ENCODE measurements at places on chromosomes 13 and 19.

- DNase-seq = peak; percentile 55
Observed at GRCh38 chr19:48913114-48913889, 13.2 kb downstream of the NUCB1 start.

- DNase-seq = no peak
Observed at GRCh38 chr19:39160889-39161672, 35.5 kb downstream of the PAK4 start.

GRCh38 chr13:71759651-71760511 is 107.1 kb downstream of the DACH1 start:
- DNase-seq = peak; percentile 84

GRCh38 chr19:19697589-19697988 is 28.9 kb downstream of the ZNF101 start:
- no peak for DNase-seq

GRCh38 chr13:44668688-44669087 is 92.6 kb upstream of the TSC22D1 start:
- DNase-seq = no peak

- DNase-seq = peak; percentile 29
Observed at GRCh38 chr19:46728693-46729339, 11.9 kb upstream of the PRKD2 start.

GRCh38 chr19:39363901-39364457 is 21.8 kb downstream of the SAMD4B start:
- no peak for DNase-seq

DNA sequence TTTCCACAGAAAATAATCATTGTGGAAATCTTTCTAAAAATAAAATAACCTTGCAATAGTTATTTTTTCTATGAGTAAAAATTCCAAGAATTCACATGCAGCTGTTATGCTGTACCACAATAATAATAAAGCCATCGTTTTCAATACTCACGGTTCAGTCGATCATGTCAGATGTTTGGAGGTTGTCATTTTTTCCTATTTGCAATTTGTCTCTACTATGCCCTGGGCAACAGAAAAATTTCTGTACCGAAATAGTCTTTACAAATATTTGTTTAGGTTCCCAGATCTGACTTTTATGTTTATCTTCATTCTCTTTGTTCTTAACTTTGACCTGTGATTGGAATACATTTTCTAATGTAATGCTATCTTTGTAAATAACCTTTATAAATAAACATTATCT is 79.7 kb downstream of the ESD start:
- peak; percentile 1 for DNase-seq

DNA sequence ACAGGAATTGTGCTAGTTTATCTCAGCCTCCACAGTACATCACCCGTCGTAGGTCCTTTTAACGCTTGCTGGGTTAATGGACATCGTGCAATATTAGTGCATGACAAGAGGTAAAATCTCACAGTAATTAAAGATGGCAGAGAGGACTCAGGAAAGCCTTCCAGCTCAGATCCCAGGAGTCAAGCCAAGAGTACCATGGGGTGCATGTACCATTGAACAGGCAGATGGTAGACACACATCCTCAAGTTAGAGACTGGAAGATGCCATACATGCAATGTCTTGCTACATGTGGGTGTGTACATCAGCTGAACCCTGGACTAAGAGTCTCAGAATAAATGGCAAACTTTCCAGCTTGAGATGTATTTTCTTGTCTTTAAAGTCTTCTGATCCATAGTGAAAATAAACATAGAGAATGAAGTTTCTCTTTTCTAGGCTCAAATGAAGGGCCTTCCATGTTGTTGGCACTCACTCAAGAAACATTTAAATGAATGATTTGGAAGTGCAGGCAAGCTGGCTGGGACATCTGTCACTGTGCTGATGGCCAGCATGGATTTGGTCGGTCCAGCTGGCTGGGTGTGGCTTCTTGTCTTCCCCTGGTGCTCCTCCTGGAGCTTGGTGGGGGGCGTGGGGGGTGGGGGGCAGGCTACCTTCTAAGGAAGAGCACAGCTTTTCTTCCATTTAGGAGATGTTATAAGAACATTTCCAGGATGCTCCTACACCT is 290.9 kb upstream of the MAB21L1 start:
- DNase-seq = no peak

- DNase-seq = no peak
Observed at GRCh38 chr13:46386392-46387063, 524 bp downstream of the RUBCNL start.

GRCh38 chr19:38514812-38515633 is 81.5 kb downstream of the RYR1 start:
- peak; percentile 78 for DNase-seq

DNA sequence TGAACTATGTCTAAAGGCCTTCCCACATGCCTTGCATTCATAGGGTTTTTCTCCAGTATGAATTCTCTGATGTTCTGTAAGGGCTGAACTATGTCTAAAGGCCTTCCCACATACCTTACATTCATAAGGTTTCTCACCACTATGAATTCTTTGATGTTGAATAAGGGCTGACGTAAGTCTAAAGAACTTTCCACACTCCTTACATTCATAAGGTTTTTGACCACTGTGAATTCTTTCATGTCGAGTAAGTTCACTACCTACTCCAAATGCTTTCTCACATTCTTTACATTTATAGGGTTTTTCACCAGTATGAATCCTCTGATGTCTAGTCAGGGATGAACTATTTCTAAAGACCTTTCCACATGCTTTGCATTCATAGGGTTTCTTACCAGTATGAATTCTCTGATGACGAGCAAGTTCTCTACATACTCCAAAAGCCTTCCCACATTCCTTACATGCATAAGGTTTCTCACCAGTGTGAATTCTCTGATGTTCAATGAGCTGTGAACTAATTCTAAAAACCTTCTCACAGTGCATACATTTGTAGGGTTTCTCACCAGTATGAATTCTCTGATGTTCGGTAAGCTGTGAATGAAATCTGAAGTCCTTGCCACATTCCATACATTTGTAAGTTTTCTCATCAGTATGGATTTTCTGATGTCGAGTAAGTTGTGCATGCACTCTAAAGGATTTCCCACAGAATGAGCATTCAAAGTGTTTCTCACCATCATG is 19.1 kb upstream of the ZNF260 start:
- DNase-seq = no peak

GRCh38 chr19:29476528-29476927 is 49.3 kb upstream of the VSTM2B start:
- DNase-seq = no peak

DNA sequence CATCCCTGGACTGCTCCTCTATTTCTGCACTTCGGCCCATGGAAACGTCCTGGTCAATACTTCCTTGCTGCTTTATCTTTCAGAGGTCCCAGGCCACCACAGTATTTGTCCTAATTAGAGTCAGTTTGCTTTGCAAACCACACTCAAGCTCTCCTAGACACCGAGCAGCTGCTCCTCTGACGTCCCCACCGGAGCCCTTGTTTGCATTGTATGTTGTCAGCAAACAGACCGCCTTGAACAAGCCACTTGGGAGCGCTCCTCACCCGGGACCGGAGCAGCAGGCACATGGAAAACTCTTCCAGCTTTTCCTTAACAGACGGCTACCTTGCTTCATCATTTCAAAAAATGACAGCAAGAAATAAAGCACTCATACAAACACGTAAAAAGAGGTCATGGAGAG is 51.5 kb upstream of the GTF3A start:
- DNase-seq = peak; percentile 62

- no peak for DNase-seq
Observed at GRCh38 chr13:85601526-85601925, 197.7 kb downstream of the SLITRK6 start.

- DNase-seq = no peak
Observed at GRCh38 chr13:33348366-33348765, 62.8 kb upstream of the STARD13 start.

- DNase-seq = no peak
Observed at GRCh38 chr13:84439108-84439507, 556.8 kb upstream of the SLITRK1 start.

- no peak for DNase-seq
Observed at GRCh38 chr13:31997641-31998040, 33.9 kb upstream of the FRY start.

DNA sequence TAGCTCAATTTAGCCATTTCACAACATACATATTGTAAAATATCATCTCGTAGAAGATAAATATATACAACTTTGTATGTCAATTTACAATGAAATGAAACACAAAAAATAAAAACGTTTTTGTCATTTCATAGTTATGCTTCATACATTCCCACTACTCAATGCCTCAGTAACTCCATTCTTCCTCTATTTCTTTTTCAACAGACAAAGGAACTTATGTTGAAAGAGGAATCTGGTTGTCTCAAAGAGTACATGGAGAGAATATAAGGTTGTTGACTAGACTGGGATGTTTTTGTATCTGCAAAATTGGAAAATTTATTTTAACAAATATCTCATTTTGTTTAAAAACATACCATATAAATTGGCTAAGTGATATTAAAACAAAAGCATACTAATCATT is 12.8 kb downstream of the KCTD12 start:
- no peak for DNase-seq

DNA sequence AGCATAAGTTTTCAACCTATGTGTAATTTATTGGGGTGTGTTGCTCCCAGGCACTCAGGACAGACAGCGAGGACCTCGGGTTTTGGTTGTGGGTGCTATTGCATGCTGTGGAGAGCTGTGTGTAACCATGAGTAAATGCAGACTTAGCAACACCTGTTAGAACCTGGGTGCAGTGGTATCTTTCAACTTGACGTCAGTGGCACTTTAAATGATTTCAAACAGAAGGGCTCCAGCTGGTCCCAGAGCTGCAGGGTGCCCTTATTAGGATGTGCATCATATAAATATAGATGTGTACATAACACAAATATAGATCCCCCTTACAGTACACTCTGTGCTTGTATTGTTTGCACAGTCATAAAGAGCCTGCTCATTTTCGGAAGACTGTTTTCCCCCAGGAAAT is 228.3 kb upstream of the IRS2 start:
- DNase-seq = peak; percentile 76

DNA sequence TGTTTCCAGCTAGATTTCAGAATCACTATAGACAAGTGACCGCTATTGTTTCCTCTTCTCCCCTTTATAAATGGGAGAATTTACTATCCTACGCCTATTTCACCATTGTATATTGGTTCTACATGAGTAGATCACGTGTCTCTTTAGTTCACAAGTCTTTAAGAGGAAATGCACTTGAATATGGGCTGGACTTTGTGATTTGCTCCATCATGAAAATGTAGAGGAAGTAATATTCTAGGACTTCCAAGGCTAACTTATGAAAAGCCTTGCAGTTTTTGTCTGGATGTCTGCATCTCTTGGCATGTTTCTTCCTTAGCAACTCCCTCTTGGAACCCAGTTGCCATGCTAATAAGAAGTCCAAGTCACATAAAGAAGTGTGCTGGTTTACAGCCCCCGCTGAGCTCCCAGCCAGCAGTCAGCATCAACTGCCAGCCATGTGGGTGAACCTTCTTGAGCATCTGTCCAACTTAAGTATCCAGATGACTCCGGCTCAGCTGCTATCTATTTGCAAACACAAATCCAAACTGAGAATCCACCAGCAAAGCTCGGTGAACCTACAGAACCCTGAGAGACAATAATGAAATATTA is 4.8 kb upstream of the FBXL3 start:
- DNase-seq = no peak

GRCh38 chr13:90721937-90722336 is 625.5 kb upstream of the MIR17HG start:
- DNase-seq = no peak

- DNase-seq = no peak
Observed at GRCh38 chr19:46945694-46946489, 73.7 kb upstream of the NPAS1 start.

- DNase-seq = no peak
Observed at GRCh38 chr19:51250786-51251467, at the start of gene SIGLECL1. Gene SIGLECL1, plus strand, starts transcription at chr19:51251080. Its CDS starts 12,993 bp downstream, at chr19:51264073.

DNA sequence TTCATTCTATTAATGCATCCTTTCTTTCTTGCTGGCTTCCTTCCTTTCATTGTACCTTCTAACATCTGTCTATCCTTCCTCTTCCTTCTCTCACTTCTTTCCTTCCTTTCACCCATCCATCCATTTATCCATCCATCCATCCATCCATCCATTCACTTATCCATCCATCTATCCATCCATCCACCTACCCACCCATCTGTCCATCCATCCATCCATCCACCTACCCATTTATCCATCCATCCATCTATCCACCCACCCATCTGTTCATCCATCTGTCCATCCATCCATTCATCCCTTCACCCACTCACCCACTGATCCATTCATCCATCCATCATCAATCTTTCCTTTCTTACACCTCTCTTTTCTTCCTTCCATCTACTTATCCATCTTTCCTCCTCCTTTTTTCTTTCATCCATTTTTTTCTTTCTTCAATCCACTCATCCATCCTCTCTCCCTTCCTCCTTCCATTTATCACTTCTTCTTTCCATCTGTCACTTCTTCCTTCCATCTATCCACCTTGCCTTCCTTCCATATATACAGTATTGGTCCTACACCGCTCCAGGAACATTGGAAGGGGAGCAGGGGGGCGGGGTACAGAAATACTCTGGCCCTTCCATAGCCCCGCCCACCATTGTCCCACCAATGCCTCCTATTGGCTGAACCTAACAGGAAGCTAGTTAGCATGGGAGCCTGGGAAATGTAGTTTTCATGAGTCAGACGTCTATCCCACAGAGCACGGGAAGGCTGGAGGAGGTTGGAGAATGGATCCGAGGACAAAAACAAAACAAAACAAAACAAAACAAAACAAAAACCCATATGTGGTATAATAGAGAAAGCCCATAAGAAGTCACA is 45.9 kb downstream of the MBD3L1 start:
- peak; percentile 4 for DNase-seq

GRCh38 chr19:55453511-55454260 is 7.8 kb downstream of the ISOC2 start:
- no peak for DNase-seq

DNA sequence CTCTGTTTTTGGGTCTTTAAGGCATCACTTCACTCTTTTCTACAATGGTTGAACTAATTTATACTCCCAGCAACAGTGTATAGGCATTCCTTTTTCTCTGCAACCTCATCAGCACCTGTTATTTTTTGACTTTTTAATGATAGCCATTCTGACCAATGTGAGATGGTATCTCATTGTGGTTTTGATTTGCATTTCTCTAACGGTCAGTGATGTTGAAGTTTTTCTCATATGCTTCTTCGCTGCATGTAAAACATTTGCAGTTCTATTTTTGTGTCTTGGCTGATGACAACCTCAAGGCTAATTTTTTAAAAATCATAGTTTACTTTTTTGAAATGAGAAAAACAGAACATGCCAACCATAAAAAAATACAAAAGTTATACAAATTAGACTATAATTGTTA is 258.2 kb upstream of the EDNRB start:
- DNase-seq = no peak

DNA sequence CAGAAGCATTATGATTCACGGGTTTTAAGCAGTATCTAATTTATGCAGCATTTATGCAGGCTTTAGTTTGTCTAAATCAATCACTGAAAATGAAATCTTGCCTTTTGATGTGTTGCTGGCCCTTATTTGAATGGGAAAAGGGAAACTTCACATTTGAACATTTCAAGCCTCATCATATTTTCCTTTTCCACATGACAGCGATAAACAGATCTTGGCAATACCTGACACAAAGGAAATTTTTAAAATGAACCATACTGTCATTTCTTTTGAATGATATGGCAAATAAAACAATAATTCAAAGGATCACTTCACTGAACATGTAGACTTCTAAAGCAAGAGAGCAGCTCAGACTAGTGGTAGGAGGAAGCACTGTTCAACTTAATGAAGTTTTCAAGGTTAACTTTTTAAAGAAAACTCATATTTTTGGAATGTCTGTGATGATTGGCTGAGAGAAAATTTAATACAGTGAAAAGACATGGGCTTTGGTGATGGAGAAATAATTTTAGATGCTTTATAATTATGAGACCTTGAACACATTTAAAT is 198.1 kb downstream of the OXGR1 start:
- no peak for DNase-seq
